AG09319 (cell line): ENCODE measurements at places on chromosomes 13 and 19.

- no peak for DNase-seq
These were observed 288.1 kb upstream of the GPC6 start for GRCh38 chr13:92938486-92939020.

GRCh38 chr13:47179321-47179720 lies 282.5 kb upstream of the HTR2A start:
- no peak for DNase-seq

- DNase-seq = no peak
These were observed 31.7 kb downstream of the IER2 start for GRCh38 chr19:13181747-13182388.

- no peak for DNase-seq
These were observed 22.9 kb downstream of the PPP5C start for GRCh38 chr19:46369817-46370216.

GRCh38 chr13:33355201-33355895 lies 69.8 kb upstream of the STARD13 start:
- peak; percentile 57 for DNase-seq

DNA sequence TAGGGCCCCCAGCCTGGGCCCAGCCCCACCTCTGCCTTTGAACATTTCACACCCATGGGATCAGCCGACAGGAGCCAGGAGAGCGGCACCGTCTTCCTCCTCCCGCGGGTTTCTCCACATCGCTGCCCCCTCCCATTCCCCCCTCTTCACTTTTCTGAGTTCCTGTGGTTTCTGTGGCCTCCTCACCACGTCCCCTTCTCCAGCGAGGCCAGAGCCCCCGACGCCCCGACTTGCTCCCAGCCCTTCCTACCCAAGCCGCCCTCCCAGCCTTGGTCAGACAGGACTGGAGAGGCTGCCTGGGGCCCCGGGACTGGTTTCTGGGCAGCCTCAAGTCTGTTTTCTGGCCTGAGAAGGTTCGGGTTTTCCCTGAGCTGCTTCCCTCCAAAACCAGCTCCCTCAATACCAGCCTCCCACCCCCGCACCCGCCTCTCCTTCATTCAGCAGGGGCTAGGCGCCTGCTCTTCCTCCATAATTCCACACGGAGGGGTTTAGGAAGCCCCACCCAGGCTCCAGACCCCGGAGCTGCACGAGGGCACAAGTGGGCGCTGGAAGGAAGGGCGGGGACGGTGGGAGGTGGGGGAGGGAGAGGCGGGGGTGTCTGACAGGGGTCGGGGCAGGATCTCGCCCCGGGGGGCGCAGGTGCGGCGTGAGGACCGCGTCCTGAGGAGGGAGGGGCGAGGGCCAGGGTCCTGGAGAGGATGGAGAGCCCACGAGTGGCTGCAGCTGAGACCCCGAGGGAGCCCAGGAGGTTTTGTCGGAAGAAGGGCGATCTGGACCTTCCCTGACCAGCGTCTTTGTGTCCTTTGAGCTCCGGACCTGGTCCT lies 4.0 kb upstream of the SIGLEC10 start:
- no peak for DNase-seq

DNA sequence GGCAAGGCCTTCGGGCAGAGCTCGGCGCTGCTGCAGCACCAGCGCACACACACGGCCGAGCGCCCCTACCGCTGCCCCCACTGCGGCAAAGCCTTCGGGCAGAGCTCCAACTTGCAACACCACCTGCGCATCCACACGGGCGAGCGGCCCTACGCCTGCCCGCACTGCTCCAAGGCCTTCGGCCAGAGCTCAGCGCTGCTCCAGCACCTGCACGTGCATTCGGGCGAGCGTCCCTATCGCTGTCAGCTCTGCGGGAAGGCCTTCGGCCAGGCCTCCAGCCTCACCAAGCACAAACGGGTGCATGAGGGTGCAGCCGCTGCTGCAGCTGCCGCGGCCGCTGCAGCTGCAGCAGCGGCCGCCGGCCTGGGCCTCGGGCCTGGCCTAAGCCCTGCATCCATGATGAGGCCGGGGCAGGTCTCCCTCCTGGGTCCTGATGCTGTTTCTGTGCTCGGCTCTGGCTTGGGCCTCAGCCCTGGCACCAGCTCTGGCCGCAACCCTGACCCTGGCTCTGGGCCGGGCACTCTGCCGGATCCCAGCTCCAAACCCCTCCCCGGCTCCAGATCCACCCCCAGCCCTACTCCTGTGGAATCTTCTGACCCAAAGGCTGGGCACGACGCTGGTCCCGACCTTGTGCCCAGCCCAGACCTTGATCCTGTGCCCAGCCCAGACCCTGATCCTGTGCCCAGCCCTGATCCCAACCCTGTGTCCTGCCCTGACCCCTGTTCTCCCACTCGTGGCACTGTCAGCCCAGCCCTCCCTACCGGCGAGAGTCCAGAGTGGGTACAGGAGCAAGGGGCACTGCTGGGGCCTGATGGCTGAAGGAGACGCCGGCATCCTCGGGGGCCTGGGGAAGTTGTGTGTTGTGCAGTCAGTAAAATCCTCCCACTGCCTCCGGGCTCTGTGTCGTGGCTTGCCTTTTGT lies 2.0 kb upstream of the MCOLN1 start:
- no peak for DNase-seq

- DNase-seq = no peak
These were observed at the start of gene COX7A1 for GRCh38 chr19:36152352-36153091. Gene COX7A1, minus strand, starts transcription at chr19:36152447. Its CDS starts 40 bp downstream, at chr19:36152407.

DNA sequence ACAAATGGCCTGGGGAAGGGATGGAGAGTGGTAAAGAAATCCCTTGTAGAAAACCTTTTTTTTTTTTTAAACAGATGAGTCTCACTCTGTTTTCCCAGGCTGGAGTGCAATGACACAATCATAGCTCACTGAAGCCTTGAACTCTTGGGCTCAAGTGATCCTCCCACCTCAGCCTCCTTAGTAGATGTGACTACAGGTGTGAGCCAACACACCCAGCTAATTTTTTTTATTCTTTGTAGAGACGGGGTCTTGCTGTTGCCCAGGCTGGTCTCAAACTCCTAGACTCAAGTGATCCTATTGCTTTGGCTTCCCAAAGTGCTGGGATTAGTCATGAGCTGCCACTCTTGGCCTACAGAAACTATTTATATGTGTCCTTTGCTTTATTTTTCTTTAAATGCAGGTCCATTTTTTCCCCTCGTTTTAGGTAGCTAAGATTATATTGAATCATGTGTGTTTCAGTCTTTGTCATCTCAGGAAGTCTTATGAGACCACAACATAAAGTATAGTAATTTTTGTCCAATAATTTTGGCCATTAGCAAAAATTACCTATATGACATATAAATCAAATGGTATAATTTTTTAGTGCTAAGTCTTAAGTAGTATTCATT lies 10.5 kb downstream of the LPAR6 start:
- DNase-seq = no peak

DNA sequence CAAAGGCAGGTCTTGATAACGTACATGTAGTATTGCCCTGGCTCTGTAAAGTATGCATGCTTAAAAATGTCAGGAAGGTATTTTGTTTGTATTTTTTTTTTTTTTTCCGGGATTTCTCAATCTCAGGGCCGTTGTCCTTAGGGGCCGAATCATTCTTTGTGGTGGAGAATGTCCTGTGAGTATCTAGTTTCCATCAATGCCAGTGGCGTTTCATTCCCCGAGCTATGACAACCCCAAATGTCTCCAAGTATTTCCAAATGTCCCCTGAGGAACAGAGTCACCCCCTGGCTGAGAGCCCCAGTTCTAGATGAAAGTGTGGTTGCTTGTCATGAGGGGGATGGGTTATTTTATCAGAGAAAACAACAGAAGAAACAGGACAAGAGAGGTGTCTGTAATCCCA lies 68.7 kb downstream of the ACSBG2 start:
- DNase-seq = no peak

- DNase-seq = no peak
These were observed 8.8 kb upstream of the CACNG6 start for GRCh38 chr19:53982611-53983010.

DNA sequence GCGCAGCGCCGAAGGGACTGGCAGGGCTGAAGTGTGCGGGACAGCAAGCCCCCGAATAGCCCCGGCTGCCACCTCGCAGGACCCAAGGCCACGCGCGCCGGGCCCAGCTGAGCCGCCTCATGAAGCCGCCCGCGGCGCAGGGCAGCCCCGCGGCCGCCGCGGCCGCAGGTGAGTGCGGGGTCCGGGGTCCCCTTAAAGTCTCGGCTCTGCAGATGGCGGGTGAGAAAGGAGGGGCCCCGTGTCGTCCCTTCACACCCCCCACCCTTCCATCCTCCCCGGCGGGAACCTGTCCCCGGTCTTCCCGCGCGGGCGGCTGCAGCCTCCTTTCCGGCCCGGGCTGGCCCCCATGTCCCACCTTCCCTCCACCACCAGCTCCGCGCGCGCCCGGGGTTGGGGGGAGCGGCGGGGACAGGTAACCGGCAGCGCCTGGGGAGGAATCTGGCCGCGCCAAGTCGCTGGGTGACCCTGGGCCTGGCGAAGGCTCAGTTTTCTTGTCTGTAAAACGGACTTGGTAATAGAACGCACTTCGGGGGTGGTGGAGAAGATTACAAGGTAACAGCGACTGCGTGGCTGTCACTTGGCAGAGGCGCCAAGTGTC lies 338 bp downstream of the RGCC start:
- DNase-seq = no peak

DNA sequence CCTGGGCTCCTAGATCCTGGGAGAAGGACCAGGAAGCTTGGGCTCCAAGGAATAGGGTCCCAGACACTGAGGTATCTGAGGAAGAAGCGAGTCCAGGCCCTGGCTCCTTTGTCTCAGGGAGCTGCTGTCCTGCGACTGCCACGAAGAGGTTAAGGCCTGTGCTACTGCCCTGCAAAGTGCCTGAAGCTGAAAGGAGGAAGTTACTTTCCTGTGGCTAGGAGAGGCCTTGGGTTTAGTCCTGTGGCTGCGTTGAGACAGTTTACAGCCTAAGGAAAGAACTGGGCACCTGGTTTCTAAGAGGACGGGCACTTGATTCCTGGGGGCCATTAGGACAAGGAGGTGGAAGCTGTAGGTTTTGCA lies 2.8 kb downstream of the MYADM start:
- no peak for DNase-seq

DNA sequence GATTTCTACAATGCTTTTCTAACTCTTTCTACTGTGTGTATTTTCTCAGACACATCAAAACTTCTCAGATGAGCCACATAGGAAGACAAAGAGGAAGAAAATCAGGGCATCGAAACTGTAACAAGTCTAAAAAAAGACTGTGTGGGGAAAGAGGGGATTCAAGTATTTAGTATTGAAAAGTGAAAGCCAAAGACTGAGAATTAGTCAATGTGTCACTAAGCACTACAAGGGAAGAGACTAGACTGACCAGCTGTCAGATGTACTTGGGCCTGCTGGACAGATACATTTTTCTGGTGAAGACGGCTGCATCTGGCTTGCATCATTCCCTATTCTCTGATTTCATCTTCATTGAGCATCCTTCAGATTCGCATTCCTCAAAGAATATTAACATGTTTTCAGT lies 25.4 kb downstream of the COMMD6 start:
- DNase-seq = no peak

- no peak for DNase-seq
These were observed 8.3 kb downstream of the CDC37 start for GRCh38 chr19:10395003-10395402.

DNA sequence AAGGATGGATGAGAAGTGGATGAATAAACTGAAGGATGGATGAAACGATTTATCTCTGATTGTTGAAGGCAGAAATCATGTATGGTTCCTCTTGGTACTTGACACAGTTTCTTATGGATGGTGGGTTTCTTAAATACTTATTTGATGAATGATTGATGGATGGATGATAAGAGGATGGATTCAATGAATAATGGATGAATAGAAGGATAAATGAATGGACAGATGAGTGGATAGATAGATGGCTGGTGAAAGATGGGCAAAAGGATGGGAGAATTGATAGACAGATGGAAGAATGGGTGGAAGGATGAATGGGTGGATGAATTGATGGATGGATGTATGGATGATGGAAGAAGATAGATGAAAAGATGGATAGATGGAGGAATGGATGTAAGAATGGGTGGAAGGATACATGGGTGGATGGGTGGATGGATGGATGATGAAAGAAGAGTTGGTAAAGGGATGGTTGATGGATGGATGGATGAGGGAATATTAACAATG lies 1.8 kb downstream of the ELSPBP1 start:
- no peak for DNase-seq

DNA sequence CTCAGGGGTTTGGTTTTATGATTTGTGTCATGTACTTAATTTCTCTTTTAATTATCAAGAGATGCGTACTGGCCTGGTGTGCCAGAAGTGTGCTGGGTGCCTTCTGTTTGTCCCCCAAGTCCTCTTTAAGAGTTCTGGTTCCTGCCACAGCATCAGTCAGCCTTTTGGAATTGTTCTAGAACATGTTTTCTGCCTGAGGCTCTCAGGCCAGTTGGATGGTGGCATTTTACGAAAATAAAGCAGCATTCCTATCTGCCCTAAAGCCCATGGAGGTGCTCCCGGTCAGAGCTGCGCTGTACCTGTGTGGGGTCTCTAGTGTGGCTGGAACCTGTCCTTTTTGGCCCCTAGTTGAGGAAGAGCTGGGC lies 54.1 kb downstream of the TSSK6 start:
- no peak for DNase-seq

- DNase-seq = no peak
These were observed at the start of the genes COL4A1 and COL4A2 for GRCh38 chr13:110306960-110307766. Gene COL4A1, minus strand, starts transcription at chr13:110307157. Its CDS starts 130 bp downstream, at chr13:110307027. Gene COL4A2, plus strand, starts transcription at chr13:110307284. Its CDS starts 620 bp downstream, at chr13:110307904.

- no peak for DNase-seq
These were observed 8.2 kb downstream of the MTIF3 start for GRCh38 chr13:27442071-27442647.

DNA sequence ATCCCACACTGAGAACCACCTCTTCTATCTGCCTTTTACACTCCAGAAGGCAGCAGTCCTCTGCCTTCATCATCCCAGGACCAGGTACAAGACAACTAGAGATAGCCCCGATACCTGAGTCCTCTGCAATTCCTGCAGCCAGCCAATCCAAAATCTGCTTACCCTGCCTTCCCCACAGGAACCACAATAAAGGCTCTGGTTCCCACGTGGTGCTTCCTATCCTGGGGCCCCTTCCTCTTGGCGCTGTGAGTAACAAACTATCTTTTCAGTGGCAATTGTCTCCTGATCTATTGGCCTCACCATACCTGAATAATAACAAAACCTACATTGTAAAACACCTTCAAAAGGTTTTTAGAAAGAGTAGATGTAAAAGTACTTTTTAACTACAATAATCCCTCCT lies 63.1 kb downstream of the ZDHHC20 start:
- no peak for DNase-seq

- DNase-seq = no peak
These were observed 605 bp downstream of the CAPNS1 start for GRCh38 chr19:36140304-36141038.

GRCh38 chr13:34216256-34216655 lies 398.3 kb downstream of the RFC3 start:
- DNase-seq = no peak

- no peak for DNase-seq
These were observed 545.4 kb upstream of the GPC6 start for GRCh38 chr13:92681239-92681638.

GRCh38 chr19:41882568-41883462 lies at the start of gene ARHGEF1:
Gene ARHGEF1, plus strand, starts transcription at chr19:41883184. Its CDS starts 4,899 bp downstream, at chr19:41888083.
- no peak for DNase-seq

GRCh38 chr13:63463782-63464610 lies 2048.3 kb upstream of the PCDH20 start:
- DNase-seq = no peak

DNA sequence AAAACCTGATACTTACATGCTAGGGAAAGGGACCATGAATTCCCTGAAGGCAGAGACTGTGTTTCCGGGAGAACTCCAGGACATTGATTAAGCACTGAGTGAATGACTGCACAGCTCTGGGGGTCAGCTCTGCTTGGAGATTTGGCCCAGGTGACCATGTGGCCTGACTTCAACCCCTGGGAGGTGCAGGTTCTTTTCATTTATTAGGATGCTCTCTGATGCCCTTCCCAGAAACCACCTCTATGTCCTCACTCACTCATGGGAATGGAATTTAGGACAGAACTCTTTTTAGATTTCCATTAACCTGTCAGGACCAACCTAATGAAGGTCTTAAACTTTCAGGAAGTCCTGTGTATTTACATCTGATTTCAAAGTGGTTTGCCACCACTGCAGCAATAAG lies 393.3 kb upstream of the ARGLU1 start:
- DNase-seq = no peak
